ENCODE measurements at places on chromosomes 6 and 20.

GRCh38 chr6:167699141-167699931 lies 127.4 kb upstream of the AFDN start:
- DNase-seq = no peak

GRCh38 chr20:25571240-25571639 lies 14.1 kb downstream of the NINL start:
- no peak for DNase-seq

- no peak for DNase-seq
These were observed 17.2 kb upstream of the RSPO4 start for GRCh38 chr20:1019344-1019743.

DNA sequence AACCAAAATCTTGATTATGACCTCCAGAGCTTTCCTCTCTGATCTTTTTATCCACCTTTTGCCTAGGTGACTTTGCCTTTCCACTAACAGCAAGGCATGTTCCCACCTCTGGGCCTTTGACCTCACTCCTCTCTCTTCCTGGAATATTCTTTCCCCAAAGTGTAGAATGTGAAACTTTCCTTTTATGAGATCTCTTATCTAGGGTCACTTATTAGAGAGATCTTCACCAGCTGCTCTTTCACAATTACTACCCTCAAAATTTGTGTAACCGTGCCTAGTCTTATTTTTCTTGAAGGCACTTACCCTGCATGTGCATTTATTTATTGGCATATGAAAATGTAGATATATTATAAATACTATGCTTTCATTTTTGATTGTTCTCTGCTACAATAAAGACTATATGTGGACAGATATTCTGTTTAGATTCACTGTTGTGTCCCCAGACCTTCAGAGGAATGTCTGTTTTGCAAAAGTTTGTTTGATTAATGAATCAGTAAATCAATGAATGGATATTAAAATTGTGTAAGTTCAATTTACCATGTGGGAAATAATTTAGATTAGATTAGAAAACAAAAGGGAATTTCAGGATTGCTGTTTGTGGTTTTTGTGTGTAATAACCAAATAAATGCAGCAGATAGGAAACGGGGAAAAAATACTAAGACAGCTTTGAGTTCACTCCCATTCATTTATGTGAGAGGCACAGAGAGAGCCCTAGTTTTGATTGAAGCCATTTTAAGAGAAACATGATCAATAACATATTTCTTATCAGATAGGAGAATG lies 207.0 kb downstream of the ADGB start:
- DNase-seq = no peak
